ENCODE measurements at places on chromosomes 1 and 21.

DNA sequence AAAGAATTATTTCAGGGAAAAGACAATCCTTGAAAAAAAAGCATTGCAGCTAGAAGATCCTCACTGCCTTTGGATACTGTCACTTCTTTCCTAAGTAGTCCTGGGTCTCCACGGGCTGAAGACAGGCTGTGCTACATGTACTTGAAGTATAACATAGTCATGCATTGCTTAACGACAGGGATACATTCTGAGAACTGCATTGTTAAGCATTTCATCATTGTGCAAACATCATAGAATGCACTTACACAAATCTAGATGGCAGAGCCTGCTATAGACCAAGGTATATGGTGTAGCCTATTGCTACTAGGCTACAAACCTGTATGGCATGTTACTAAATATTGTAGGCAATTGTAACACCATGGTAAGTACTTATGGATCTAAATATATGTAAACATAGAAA lies 54.0 kb downstream of the KIAA0040 start:
- no peak for DNase-seq

DNA sequence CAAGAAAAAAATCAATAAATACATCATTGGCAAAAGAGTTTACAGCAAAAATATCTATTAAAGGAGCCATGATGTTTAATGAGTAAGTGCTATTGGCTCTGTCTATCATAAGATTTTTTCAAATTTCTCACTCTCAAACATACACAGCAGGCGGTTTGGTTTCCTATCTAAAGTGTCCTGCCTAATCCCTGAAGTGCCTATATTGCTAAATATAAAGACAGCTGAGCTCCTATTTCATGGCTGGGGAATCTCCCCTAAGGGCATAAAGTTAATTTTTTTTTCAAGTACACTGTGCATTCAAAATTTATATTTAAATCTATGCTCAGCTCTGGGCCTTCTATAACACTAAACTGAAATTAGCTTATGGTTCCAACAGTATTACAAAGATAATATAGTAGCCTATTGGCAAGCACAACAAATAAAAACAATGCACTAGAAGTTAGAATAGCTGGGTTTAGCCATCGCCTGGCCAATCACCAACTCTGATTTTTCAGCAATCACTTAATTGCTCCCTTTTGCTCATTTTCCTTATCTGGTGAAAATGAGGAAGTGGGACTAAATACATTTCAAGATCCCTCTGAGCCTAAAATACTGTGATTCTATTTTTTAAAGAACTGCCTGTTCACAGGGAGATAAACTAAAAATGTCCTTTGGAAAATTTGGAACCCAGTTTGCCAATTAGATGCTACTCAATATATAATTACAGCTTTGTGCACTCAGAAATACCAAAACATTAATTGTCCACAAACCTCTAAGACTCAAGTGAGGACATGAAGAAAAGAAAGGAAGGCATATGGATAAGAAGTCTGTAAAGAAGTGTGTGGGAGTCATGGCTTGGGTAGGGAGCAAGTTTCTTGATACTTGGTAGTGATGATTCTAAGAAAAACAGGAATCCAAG lies 62.5 kb downstream of the WDR64 start:
- DNase-seq = no peak

GRCh38 chr1:151199873-151200581 lies 1.7 kb downstream of the PIP5K1A start:
- peak; percentile 94 for DNase-seq

- no peak for DNase-seq
Measured at GRCh38 chr1:107760065-107760464, 204.9 kb downstream of the VAV3 start.

DNA sequence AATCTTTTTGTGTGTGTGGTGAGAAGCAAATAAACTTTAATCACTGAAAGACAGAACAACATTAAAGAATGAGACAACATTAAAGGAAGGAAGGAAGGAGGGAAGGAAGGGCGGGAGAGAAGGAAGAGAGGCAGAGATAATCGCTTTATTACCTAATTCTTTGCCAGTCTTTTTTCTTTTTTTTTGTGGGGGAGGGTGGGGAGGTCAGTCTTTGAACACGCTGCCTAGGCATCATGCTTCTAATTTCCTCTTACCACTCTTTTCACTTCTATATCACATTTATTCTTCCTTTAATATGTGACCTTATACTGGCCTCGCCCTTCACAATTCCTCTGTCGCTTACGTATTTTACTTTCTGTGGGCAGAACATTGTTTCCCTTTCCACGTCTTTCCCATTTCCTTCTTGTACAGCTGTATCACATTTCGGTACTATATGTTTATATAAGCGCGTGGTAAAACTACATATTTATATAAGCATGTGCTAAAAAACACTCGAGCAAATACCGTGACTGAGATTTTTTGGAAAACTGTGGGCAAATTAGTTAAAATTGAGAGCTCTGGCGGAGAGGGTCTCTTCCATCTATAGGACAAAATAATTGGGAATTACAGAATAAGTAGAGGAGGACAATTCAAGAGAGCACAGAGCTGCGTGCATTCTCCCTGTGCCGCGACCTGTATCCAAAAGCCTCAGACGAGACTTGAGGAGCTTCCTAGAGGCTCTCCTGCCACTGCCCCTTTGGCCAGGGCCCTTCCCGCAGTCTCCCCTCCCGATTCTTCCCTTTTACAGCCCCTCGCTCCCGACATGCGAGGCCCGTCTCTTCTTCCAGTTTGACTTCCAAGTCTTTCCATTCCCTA lies 823 bp upstream of the PRKAA2 start:
- no peak for DNase-seq

DNA sequence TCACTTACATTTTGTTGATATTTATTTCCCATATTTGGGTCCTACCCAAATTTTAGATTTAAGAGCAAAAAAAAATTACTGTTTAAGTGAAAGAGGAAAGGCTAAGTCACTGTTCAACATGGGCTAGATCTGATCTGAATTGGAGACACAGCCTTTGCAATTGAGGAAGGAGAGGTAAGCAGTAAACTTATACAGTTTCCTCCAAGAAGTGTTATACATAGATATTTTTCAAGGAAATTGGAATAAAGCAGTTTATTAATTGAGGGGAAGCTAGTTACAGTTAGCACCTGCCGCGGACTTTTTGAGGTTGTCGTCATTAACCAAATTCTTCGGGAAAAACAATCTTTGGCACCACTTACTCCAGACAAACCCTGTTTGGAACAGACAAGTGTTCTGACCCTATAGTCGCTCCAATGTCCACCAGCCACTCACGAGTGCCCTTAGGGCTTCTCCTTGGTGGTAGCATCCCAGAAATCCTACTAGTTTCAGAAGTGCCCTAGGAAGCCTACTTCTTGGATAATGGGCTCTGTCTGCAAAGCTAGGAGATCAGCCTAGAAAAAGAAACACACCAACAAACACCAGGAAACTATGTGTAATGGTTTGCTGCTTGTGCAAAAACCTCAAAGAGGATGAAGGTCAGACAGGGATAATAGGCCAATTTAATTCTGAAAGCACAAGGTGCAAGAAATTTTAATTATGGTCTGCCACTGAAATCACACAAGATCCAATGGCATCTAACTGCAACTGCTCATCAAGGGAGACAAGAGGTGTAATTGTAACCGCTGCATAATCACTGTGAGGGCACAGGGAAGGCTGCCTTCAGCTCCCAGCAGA lies 2.5 kb downstream of the WLS start:
- no peak for DNase-seq

GRCh38 chr1:45051005-45051772 lies 39.1 kb downstream of the UROD start:
- DNase-seq = no peak

GRCh38 chr1:5142389-5142788 lies 488.0 kb downstream of the AJAP1 start:
- no peak for DNase-seq

- DNase-seq = no peak
Measured at GRCh38 chr1:11858968-11859871, 475 bp upstream of the NPPB start.

- no peak for DNase-seq
Measured at GRCh38 chr21:42565886-42566523, 52.4 kb downstream of the SLC37A1 start.

DNA sequence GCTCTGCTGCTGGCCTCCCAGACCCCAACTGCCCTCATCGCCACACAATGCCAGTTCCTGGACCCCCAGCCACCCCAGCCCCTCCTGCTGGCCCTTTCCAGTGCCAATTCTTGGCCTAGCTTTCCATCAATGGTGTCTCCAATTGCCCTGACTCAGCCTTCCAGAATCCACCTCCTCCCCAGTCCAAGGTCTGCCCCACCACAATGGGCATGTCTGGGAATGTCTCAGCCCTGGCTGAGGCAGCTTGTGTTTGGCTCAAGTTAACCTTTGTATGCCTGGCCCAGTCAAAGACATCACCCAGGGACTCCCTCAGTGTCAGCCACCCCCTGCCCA lies 16.4 kb downstream of the ALDH4A1 start:
- no peak for DNase-seq

- no peak for DNase-seq
Measured at GRCh38 chr1:201285846-201286245, 2.5 kb downstream of the PKP1 start.

DNA sequence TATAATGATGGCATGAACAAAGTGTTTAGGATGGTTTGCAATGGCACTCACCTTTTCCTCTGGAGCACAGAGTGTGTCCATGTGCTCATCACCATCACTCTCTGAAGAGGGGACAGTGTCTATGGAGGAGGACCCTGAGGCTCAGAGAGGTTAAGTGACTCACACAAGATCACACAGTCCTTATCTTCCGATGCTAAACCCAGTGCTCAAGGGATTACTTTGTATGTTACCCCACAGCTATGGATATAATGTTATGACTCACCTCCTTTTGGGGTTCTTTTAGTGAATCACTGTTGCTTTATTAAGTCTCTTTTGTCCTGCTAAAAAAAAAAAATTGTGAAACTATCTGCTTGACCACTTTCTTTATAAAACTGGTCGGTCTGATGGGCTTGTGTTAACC lies 67.6 kb downstream of the TENT5C start:
- DNase-seq = peak; percentile 54

DNA sequence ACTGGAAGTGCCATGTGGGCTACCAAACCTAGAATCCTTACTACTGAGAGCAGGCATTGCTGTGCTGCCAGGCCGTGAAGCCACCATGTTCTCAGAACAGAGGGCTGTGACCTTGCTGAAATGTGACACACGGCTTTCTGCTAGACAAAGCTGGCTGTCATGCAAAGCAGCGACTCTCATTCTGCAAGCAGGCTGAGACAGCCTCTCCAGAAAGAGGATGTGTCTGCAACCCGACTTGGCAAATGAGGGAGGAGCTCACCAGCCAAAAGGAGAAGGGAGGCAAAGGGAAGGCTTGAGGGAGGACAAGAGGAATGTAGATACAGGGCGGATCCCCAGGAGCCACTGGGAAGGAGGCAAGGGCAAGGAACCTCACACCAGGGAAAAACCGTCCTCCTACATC lies 85.7 kb upstream of the KRTAP19-8 start:
- DNase-seq = no peak

GRCh38 chr1:101431956-101432510 lies 195.2 kb downstream of the S1PR1 start:
- DNase-seq = no peak

DNA sequence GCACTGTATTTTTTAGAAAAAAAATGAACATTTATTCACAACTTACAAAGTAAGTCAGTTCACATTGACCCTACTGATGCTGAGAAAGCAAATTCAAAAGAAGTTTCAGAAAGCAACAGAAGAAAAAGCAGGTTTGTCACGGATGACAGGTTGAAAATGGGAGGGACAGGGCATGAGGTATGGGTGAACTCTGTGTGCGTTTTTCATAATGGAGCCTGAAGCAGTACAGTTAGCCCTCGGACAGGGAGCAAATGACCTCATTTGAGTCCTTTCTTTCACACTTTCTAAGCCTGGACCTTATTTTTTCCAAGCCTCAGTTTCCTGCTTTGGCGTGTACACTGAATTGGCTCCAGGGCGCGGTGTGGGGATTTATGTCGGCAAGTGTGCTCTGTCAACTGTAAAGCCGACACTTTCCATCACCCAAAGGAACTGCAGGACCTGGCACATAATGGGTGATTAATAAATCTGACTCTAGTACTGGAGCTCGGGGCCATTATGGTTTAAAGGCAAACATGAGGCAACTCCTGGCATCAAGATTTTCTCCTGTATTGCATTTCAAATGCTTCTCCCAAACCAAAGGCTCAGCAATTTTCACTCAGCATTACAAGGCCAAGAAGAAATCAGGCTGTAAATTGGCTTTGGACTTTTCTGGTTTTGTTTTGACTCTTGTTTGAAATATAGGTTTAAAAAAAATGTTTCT lies 345.5 kb upstream of the DUSP10 start:
- no peak for DNase-seq

Data from HS-5 (cell line).